ENCODE measurements at places on chromosomes 5 and 9. TPM values are rescaled to one million over a fixed set of nuclear protein-coding genes. Genes with fewer than 3 reads are reported as not detected.

Gene IL9
- not detected for total RNA-seq

Gene ADAMTSL2
- 1.1 TPM for total RNA-seq

Gene OBP2B
- total RNA-seq: not detected

Gene PCDHA3
- total RNA-seq: 4.0 TPM

Gene SHOC1
- total RNA-seq: not detected

Gene ADGRD2
- total RNA-seq: 0.45 TPM

Gene LHX2
- total RNA-seq: 0.19 TPM

Gene COL15A1
- 0.50 TPM for total RNA-seq

Gene MARCOL
- not detected for total RNA-seq

Gene FGF10
- total RNA-seq: not detected

Gene F2RL1
- total RNA-seq: 27.1 TPM

Gene HSD17B3
- not detected for total RNA-seq

Gene WDR38
- not detected for total RNA-seq

Gene RNF224
- not detected for total RNA-seq

Gene SLC34A3
- not detected for total RNA-seq

Gene LPAR1
- 3.8 TPM for total RNA-seq

Gene SLC6A3
- 0.85 TPM for total RNA-seq

Gene PCDHGB4
- total RNA-seq: 16.6 TPM

Gene HK3
- total RNA-seq: not detected

Gene CDX1
- total RNA-seq: not detected

Gene LURAP1L
- 0.74 TPM for total RNA-seq

Gene SCGB3A1
- total RNA-seq: not detected

Gene LNPEP
- total RNA-seq: 8.3 TPM

Gene PFN3
- not detected for total RNA-seq

Gene SNCAIP
- total RNA-seq: 8.0 TPM

Gene IL17B
- not detected for total RNA-seq

Gene DEPDC1B
- 75.0 TPM for total RNA-seq

Gene ST8SIA4
- 1.3 TPM for total RNA-seq

Gene WWC1
- 33.2 TPM for total RNA-seq

Gene FAM78A
- 2.1 TPM for total RNA-seq

Gene BDP1
- total RNA-seq: 39.1 TPM

Gene PRLR
- total RNA-seq: 1.4 TPM

Gene SPATA31C1
- total RNA-seq: 0.08 TPM

Gene IRX2
- 25.3 TPM for total RNA-seq

Gene SHC3
- total RNA-seq: 2.5 TPM

Gene EQTN
- 0.24 TPM for total RNA-seq

Gene ADGRV1
- 139 TPM for total RNA-seq

Gene EPB41L4B
- 32.2 TPM for total RNA-seq

Gene AOPEP
- 16.5 TPM for total RNA-seq

Gene NEURL1B
- 11.4 TPM for total RNA-seq

Gene PDLIM4
- total RNA-seq: 31.8 TPM

Gene FRRS1L
- 0.78 TPM for total RNA-seq

Gene LSM11
- total RNA-seq: 3.9 TPM

Gene PPP3R2
- total RNA-seq: not detected

Gene HTR1A
- 4.7 TPM for total RNA-seq

Data from GM23338 (cell line).